ENCODE measurements at places on chromosomes 7 and 10. TPM values are rescaled to one million over a fixed set of nuclear protein-coding genes. Genes with fewer than 3 reads are reported as not detected.

DNA sequence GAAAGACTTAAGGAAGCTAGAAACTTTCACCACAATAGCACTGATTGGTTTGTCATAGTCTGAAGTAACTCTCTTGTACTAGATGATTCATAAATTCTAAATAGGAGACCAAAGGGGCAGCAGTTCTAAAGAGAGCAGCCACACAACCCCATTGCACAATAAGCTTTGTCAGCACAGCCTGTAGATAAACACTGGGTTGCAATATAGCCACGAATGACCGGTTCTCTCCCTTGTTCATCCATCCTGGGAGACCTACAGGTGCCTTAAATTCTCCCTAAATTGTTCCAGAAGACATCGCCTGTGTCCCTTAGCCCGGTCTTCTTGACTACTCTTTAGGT lies 167.0 kb downstream of the SNX13 start:
- DNase-seq: no peak

Gene PRKG1
- total RNA-seq: 0.23 TPM

DNA sequence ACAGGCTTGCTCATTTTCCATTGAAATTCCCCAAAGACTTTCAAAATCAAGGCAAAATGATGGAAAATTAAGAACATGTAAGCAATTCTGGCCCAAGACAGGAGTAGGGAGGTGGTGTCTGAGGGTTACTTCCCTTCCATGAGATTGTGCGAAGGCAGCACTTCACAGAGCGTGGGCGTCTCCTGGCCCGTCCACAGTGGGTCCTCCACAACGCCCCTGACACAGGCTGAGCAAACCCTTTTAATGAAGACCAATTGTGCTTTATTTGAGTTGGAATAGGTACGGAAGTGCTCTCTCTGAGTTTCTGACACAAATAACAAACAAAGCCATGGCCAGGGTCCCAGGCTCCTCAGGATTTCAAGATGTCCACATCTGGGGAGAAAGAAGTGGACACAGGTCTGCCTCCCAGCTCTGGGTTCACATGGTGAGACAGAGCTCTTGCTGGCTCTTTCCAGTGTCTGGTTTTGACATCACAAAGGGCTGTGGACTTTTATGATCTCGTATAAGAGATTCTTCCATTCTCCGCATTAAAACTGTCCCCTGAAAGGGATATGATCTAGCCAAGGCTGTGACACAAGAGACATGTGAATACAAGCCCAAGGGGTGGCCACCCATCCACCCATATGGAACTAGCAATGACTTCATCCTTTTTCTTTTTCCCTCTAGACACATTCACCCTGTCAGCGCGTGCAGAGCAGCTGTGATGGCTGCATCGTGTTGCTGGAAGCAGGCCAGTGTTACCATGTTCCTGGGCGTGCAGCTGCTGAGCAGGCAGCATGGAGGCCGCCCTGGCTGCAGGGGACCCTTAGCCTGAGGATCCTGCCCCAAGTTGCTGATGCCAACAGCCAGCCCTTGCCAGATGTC lies 145.6 kb downstream of the ADAM12 start:
- DNase-seq: no peak

Gene INA
- not detected for total RNA-seq

DNA sequence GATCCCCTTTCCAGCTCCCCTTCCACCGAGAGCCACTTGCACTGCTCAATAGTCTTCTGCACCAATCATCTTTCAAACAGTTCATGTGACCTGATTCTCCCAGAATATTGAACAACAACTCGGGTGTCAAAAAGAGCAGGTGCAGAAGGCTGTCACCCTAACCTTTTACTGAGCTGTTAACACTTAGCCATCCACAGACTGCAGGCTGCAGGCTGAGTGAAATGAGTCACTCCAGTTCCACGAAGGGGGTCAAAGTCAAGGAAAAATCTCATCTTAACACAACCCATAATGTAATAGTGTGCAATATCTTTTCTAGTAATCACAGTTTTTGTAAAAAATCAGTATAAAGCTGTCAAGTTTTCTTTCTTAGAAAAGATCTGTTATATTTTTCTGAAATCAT lies 63.1 kb downstream of the MTPAP start:
- no peak for DNase-seq

DNA sequence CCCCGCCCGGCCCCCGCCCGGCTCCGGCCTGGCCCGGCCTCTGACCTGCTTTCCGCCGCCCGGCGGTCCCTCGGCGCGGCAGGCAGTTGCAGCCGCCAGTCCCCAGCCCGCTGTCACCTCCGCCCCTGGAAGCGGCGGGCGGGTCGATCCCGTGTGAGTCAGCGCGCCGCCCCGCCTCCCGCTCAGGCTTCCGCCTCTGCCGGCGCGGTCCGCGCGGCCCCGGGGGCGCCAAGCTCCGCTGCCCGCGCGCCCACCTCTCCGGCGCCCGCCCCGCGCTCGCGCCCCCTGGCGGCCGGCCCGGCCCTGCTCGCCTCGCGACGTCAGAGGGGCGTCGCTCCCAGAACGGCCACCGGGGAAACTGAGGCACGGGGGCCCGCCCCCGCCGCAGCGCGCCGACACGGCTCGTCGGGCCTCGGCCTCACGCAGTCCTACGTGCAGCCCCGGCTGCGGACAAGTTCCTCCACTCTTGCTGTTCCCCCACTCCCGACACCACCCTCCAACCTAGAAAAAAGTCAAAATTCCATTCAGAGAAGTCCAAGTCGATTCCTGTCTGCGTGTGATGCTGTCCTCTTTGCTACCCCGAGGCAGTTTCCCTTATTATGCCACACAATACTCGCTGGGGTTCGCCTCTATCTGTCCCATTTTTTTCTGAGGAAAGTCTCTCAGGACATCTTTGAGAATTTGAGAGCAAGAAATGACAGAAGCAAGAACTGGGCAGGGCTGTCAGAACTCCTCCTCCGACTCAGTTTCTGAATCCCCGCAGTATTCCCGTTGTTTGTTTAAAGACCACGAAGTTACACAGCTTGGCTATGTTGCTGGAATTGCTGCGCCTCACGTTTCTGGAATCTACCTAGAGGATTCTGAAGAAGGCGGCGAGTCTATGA lies at the start of gene DNMBP:
TSS of gene DNMBP (minus strand) at position 155 of the 884 bp plus-strand sequence. CDS start 37,823 bp downstream, outside the sequence.
- peak; percentile 86 for DNase-seq

DNA sequence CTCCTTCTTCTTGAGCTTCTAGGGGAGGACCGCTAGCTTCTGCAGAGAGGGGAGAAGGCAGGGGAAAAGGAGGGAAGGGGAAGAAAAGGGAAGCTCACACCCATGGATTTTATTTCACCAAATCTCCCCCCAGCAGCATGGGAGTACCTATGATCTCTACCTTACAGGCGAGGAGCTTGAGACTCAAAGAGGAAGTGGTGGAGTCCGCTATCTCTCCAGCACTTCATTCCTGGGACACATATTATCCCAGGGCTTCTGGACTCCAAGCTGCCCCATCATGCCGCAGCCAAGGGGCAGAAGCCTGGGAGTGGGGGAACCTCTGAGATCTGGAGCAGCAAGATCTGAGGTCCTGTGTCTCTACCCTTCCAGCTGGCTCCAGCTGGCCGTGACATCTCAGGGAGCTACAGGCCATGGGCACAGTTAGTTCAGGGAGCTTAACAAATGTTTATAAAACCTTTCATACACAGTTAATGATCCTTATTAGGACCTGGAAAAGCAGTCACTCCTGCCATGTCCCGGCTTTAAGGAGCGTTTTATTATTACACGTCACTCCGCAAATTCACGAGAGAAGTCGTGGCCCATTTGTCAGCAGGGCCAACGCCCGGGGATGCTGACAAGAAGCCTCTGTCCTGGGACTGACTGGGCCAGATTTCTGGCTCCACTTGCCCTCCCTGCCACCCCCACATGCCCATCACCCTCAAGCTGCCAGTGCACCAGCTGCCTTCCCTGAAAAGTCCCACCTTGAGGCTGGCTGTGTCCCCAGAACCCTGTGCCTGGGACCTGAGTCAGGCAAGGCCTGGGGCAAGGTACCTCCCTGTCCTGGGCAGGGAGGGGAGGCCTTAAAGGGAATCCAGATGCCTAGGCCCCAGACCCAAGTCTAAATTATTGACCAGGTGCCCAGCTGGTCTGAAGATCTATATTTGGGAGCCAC lies 132.1 kb upstream of the ZMIZ1 start:
- DNase-seq: no peak

DNA sequence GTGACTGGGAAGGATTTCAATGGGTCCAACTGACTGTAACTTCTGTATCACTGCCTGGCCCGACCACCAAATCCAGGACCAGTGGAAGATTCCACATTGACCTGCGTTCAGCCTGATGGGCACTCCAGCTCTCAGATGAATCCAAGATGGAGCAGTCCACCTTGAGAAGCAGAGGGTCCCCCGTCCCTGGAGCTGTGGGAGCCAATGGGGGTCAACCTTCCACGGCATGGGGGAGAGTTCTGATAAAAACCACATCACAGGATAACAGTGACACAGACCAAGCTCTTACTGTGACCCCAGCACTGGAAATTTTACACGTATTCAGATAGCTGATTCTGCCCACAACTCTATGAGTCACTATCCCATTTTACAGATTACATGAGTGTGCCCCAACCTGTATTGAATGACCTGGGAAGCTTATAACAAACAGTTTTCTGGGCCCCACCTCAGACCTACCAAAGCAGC lies 11.2 kb downstream of the ZCCHC24 start:
- DNase-seq: no peak

DNA sequence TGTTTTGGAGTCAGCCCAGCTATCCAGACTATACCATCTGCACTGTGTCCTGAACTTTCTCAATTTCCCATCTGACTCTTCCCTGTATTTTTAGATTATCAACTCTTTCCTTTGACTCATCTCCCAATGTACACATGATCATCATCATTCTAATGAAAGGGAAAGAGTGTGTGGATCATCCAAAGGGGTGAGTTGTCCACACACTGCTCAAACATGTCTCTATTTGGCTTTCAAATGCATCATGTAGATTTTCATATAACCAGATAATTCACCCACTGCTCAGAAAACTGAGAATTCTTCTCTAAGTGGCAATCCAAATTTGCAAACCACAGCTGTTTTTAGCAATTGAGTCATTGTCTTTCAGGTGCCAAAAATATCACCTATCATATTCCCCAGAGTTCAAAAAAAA lies 190.2 kb upstream of the HPS1 start:
- no peak for DNase-seq

- no peak for DNase-seq
These were observed 24.9 kb downstream of the RCC1L start for GRCh38 chr7:75048435-75049379.

Gene PRPS1L1
- not detected for total RNA-seq

DNA sequence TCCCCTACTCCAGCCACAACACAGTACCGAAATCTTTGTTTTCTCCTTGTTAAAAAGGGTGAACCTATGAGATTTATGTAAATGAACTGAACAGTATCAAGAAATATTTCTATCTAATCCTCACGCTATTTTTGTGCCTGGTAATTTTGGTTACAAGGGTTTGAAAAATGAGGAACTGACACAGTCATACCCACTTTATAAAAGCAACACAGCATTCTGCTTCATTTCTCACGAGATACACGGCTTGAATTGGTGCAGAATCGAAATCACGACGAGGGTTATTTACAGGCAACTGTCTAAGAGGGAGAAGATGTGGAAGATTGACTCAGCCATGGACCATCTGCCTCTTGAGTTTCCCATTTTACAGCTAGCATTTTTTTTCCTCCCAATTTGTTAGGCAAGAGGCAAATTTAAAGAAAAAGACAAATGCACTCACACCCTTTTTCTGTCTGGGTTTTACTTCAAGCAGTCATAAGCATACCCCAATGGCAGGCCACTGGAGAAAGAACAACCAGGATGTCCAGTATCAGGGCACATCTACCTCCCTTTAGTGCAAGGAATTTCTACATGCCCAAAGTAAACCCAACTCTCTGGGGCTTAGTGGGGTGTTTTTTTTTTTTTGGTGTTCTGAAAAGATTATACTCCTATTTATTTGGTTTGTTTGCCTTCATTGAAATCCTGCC lies 108.1 kb downstream of the ITGB8 start:
- DNase-seq: no peak

DNA sequence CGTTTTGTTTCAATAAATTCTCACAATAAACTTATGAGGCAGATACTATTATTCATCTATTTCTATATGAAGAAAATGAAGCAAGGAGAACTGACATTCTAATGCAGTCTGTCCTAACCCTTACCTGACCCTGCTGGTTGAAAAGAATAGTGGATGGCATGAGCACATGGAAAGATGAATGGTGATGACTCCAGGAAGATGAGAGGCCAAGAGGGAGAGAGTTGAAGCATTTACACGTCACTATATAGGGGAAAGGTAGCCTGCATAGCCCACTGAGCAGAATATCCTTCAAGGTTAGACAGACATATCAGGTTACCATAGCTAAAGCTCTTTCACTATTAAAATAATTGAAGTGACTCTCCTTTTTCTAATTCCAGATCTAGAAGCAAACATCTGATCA lies 163.9 kb upstream of the CDK1 start:
- DNase-seq: no peak

DNA sequence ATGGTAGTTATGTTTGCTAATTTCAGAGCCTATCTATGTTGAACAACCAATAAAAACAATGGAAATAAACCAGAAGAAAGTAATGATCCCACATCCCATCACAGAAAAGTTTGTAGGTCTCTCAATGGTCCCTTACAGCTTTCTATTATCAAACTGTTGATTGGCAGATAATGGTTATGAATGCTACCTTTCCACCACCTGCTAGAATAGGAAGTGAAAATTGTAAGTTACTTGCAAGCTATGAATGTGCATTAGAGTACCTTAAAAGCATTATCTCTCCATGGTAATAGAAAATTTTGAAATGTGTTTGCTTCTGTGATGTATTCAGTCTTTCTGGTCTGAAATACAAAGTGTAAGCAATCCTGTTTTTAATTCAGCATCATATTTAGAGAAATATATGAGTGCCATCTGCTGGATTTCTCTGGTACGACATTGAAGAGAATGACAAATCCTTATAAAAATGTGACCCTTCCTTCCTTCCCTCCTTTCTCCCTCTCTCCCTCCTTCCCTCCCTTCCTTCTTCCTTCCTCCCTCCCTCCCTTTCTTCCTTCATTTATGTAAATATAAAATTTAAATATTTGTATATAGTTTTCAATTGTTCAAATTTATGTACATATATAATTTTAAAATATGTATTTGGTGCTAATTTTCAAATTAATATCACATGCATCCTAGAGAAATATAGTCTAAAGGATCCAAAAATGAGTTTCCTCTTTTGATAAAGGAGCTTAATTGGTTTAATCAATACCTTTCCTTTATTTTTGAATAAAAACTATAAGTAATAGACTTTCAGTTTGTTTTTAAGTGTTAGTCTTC lies 41.4 kb upstream of the PNLIPRP3 start:
- DNase-seq: peak; percentile 28

Gene PPP1R17
- not detected for total RNA-seq

GRCh38 chr7:83643012-83643411 lies 5.9 kb downstream of the SEMA3E start:
- DNase-seq: no peak

DNA sequence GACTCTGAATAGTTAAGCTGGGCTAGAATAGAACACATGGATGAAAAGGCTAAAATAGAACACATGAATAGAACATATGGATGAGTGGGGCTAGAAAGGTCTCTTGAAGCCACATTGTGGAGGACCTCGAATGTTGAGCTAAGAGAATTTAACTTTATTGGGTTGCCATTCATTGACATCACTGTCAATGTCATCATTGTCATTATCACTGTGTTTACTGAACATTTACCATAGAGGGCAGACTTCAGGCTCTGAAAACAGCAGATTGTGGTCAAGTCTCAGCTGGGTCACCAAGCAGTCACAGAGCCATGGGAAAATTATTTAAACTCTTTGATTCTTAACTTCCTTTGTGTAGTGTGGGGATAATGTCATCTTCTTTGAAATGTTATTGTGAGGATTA lies 80.4 kb downstream of the WDFY4 start:
- DNase-seq: no peak
